Transverse colon (tissue), 4 donors: ENCODE measurements at places on chromosomes 4 and X. TPM values are rescaled to one million over a fixed set of nuclear protein-coding genes. Genes with fewer than 3 reads are reported as not detected.
A peak's percentile ranks its signal among the peaks of the same experiment; 100 is the strongest.

DNA sequence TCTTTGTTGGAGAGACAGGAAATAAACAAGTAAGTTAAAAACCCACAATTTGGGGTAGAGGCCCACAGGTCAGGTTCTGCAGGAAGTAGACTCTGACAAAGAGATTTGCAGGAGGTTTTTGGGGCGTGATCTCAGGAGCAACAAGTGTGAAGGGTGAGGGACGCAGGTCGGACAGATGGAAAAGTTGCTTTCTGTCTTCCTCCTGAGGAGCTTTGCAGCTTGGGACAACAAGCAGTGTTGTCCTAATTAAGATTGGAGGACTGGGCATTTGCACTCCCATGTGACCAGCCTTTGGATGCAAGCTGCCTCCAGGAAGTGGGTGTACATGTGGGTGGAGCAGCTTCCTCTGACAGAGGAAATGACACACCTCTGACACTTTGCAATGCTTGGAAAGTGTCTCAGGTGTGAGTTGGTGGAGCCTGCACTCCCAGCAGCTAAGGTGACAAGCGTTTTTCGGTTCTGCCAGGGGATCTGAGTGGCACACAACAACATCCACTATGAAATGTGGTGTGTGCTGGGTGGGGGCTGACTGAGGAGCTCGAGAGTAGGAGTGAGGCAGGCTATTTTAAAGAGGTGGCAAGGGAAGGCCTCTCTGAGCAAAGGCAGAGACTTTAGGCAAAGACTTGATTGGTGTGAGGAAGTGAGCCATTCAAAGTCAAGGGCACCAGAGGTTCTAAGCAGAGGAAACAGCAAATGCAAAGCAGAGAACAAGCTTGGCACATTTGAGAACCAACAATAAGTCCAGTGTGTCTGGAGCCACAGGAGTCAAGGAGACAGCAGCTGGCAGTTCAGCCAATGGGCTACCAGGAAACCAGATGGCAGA, 339.8 kb upstream of the GATB start:
- H3K36me3 ChIP-seq: no peaks in the 10 kb centered on the region
- no peaks in the 10 kb centered on the region for H3K27me3 ChIP-seq
- H3K27ac ChIP-seq: peak overlapping the region; percentile 30
- peaks cover 7% of the 10 kb centered on the region for H3K4me1 ChIP-seq

- peak overlapping the region; percentile 71 for H3K4me3 ChIP-seq
- H3K27me3 ChIP-seq: no peaks in the 10 kb centered on the region
- DNase-seq: no peak
Observed at GRCh38 chrX:15674514-15674840, 9.9 kb upstream of the CLTRN start.

- no peak for DNase-seq
- no peaks in the 10 kb centered on the region for H3K27me3 ChIP-seq
- no peak overlapping the region for H3K27ac ChIP-seq
- H3K4me3 ChIP-seq: no peak overlapping the region
Observed at GRCh38 chr4:181376058-181376457, 867.1 kb upstream of the TENM3 start.

- H3K4me1 ChIP-seq: no peaks in the 10 kb centered on the region
- DNase-seq: no peak
- H3K27me3 ChIP-seq: no peaks in the 10 kb centered on the region
- no peak overlapping the region for H3K27ac ChIP-seq
- H3K36me3 ChIP-seq: no peaks in the 10 kb centered on the region
Observed at GRCh38 chr4:79209081-79209480, 116.8 kb downstream of the NAA11 start.

GRCh38 chrX:46903458-46904242, 8.6 kb upstream of the JADE3 start:
- DNase-seq: peak; percentile 81
- no peak overlapping the region for H3K27ac ChIP-seq
- H3K4me3 ChIP-seq: no peak overlapping the region
- H3K27me3 ChIP-seq: no peaks in the 10 kb centered on the region
- H3K4me1 ChIP-seq: no peaks in the 10 kb centered on the region

DNA sequence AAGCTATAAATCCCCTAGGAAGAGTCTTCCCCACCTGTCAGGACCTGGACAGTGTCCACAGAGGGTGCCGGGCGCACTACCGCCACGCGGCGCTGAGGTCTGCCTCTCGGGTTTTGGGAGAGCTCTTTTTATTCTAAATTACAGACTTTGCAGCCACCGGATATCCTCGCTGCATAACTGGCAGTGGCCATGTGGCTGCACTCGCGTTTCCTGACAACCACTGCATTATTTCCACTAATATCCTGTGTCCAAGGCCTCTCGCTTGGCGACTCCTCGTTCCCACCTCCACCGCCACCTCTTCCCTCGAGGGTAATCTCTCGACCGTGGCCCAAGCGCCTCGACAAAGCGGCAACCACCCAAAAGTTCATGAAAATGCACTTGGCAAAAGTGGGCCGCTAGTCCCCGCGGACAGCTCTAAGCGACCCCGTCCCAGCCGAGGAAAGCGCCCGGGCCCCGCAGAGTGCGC, 512 bp upstream of the TMEM131L start:
- H3K27ac ChIP-seq: peak overlapping the region; percentile 93
- DNase-seq: peak; percentile 58
- no peaks in the 10 kb centered on the region for H3K36me3 ChIP-seq
- peaks cover 48% of the 10 kb centered on the region for H3K4me1 ChIP-seq

DNA sequence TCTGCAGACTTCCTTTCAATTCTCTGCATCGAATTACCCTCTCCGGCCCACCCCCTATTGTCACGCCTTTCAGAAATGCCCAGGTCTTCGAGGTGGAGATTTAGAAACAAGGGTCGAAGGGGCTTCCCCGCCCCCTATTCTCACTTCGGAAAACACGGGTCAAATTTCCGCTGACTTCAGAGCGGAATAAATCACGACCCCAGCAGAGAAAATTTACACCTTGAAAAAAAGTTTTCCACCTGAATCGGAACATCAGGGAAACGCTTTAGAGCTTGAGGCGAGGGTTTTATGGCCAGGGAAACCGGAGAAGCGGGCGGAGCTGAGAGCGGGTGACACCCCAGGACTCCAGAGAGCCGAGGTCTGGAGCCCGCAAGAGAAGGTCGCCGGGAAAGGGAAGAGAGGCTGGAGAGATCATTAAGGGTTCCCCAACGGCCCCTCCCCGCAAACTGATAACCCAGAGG, 1.6 kb downstream of the SHISA3 start:
- H3K27me3 ChIP-seq: peaks cover 87% of the 10 kb centered on the region
- H3K4me3 ChIP-seq: no peak overlapping the region
- H3K4me1 ChIP-seq: peaks cover 3% of the 10 kb centered on the region
- H3K36me3 ChIP-seq: no peaks in the 10 kb centered on the region
- H3K27ac ChIP-seq: no peak overlapping the region
- DNase-seq: no peak

Gene MXRA5
- 1.4 TPM for total RNA-seq

GRCh38 chrX:136646602-136647239, 1.2 kb upstream of the CD40LG start:
- no peak for DNase-seq
- H3K27ac ChIP-seq: no peak overlapping the region
- H3K27me3 ChIP-seq: no peaks in the 10 kb centered on the region
- no peak overlapping the region for H3K4me3 ChIP-seq
- no peaks in the 10 kb centered on the region for H3K4me1 ChIP-seq

DNA sequence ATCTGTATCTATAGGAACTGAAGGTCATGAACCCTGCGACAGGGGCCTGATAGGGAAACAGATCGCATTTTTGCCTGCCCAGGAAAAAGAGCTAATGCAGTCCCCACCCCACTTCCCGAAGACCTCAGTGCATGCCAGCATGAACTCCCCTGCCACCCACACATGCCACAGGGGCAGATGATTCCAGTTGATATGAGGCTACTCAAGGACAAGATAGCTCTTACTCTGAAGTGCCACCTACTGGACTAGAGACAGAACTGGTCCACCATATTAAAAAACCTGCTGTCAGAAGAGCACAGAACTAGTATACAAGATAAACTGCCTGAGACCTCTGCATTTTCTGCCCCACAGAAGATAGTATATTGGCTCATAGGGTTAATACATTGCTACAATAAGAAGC, 68.0 kb downstream of the YIPF7 start:
- H3K27ac ChIP-seq: no peak overlapping the region
- no peak overlapping the region for H3K4me3 ChIP-seq
- DNase-seq: no peak
- no peaks in the 10 kb centered on the region for H3K27me3 ChIP-seq
- H3K4me1 ChIP-seq: no peaks in the 10 kb centered on the region

- H3K27me3 ChIP-seq: no peaks in the 10 kb centered on the region
- DNase-seq: peak; percentile 33
- no peak overlapping the region for H3K27ac ChIP-seq
- no peak overlapping the region for H3K4me3 ChIP-seq
- no peaks in the 10 kb centered on the region for H3K36me3 ChIP-seq
Observed at GRCh38 chr4:25925486-25926201, 11.6 kb downstream of the SMIM20 start.

- no peaks in the 10 kb centered on the region for H3K36me3 ChIP-seq
- no peaks in the 10 kb centered on the region for H3K4me1 ChIP-seq
- H3K27ac ChIP-seq: no peak overlapping the region
- DNase-seq: no peak
- H3K27me3 ChIP-seq: no peaks in the 10 kb centered on the region
Observed at GRCh38 chr4:109599046-109599652, 39.1 kb downstream of the MCUB start.

DNA sequence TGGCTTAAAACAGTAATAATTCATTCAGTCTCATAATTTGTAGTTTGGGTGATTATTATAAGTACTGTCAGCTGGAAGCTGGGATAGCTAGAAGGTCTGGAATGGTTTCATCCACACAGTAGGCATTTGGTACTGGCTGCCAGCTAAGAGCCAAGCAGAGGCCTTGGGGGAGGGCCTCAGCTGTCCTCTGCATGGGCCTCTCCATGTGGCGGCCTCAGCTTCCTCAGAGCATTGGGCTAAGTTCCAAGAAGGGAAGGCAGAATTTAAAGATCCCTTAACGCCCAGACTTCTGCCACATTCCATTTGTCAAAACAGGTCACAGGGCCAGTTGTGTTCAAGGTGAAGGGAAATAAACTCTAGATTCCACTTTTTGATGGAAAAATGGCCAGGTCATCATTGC, 93.3 kb downstream of the NEUROG2 start:
- no peak overlapping the region for H3K27ac ChIP-seq
- H3K4me3 ChIP-seq: no peak overlapping the region
- no peaks in the 10 kb centered on the region for H3K4me1 ChIP-seq
- peaks cover 6% of the 10 kb centered on the region for H3K36me3 ChIP-seq
- DNase-seq: no peak
- no peaks in the 10 kb centered on the region for H3K27me3 ChIP-seq
